ENCODE measurements at places on chromosomes 13 and 19.

DNA sequence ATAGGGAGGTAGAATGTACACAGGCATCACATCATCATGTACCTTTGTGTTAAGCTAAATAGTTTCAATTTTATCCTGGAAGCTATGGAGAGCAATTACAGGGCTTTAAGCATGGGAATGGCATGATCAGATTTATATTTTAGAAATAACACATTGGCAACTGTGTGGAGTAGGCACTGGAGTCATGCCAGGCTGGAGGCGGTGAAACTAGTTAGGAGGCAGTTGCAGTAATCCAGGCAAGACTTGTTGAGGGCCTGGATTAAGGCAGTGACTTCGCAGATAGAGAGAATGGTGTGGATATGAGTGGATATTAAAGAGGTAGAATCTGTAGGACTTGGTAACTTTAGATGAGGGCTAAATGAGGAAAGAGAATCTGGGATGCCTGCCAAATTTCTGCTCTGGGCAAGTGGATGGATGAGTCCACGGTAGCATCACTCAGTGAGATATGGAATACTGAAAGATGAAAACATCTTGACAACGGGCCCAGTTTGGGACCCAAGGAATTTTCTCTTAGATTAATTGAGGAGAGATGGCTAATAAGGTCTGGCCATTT lies 506.2 kb downstream of the FGF9 start:
- no peaks in the 10 kb centered on the region for H3K27me3 ChIP-seq
- H3K27ac ChIP-seq = peak overlapping the region; percentile 17
- H3K36me3 ChIP-seq = no peaks in the 10 kb centered on the region

GRCh38 chr13:45545686-45546409 lies 69.7 kb downstream of the ERICH6B start:
- H3K4me1 ChIP-seq = no peaks in the 10 kb centered on the region
- no peaks in the 10 kb centered on the region for H3K36me3 ChIP-seq
- DNase-seq = no peak
- H3K27me3 ChIP-seq = peaks cover 18% of the 10 kb centered on the region

DNA sequence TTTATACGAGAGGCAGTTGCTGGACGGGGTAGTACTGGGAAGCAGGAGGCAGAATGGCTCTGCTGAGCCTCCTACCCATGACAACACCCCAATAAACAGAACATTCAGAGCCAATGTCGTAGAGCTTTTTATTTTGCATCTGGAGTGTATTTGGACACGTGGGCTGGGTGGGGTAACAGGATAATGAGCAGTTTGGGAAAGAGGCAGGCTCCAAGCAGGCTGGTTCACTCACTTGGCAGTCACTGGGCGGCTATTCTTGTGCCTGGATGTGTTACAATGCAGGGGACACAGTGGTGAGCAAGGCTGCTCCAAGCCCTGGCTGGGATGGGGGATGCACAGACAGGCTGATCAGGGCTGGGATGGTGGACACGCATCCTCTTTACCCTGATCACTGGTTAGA lies 9.5 kb downstream of the ACTMAP start:
- no peak overlapping the region for H3K4me3 ChIP-seq
- H3K27ac ChIP-seq = peak overlapping the region; percentile 64

- peaks cover 10% of the 10 kb centered on the region for H3K36me3 ChIP-seq
- no peak for DNase-seq
- H3K27ac ChIP-seq = no peak overlapping the region
These were observed 171.0 kb downstream of the GPC6 start for GRCh38 chr13:93397619-93398018.

- H3K27ac ChIP-seq = no peak overlapping the region
- H3K4me3 ChIP-seq = no peak overlapping the region
- peaks cover 12% of the 10 kb centered on the region for H3K27me3 ChIP-seq
- no peaks in the 10 kb centered on the region for H3K36me3 ChIP-seq
These were observed 76.8 kb upstream of the PCDH8 start for GRCh38 chr13:52925251-52925650.

DNA sequence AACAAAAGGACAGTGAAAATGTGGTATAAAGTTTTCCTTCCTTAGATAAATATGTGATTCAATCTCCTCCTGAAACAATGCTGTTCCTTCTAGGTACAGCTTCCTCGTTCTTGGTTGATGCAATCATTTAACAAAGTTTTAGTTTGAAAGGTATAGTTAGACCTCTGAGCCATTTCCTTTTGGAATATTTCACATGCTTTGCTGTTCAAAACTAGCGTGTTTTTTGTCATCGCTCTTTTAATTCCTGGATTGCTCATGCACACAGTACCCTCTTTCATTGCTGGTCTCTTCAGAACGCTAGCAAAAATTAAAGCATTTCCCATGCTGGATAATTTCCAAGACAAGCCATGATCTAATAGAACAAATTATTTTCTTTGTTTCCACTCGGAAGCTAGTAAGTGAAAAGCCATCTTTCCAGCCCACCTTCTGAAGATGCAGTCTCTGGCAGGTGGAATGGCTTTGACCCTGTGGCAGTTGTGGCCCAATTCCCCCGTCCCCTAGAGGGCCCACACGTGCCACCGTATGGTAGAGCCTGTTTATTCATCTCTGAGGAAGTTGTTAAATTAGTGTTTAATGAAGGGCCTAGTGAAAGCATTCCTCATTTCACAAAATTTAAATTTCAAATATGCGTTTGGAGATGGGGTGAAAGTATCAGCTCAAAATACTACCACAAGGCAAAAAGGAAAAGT lies 1040.6 kb upstream of the SLC10A2 start:
- no peak for DNase-seq
- H3K27me3 ChIP-seq = no peaks in the 10 kb centered on the region
- peak overlapping the region; percentile 95 for H3K27ac ChIP-seq
- no peak overlapping the region for H3K4me3 ChIP-seq
- H3K4me1 ChIP-seq = peaks cover 30% of the 10 kb centered on the region

DNA sequence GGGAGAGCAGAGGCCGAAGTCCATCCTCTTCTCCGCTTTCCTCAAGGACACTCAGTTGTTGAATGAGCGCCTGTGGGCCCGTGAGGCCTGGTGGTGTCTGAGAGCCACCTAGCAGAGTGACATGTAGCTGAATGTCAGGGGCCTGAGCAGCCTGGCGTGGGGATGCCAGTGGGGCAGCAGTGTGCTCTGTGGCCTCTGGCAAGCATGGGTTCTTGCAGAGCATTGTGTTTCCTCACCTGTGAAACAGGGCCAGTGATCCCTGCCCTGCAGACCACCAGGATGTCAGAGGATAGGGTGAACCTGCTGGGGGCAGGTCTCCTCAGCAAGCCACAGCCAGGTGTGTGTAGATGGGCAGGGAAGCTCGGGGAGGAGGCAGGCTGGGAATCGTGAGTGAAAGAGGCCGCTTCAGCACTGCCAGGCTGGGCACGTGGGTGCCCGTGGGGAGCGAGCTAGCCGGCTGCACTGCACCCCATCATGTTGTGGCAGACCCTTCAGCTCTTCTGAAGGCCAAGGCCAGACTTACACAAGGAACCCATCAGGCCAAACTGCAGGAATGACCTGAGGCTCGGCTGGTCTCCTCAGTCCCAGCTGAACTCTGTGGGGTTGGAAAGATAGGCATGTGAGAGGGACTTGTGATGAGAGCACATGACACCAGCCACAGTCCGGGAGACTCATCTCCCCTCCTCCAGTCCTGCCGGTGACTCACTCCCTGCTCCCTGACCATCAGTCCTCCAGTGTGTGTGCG lies 5.0 kb downstream of the PPP1R37 start:
- H3K4me3 ChIP-seq = no peak overlapping the region
- peak overlapping the region; percentile 60 for H3K27ac ChIP-seq
- H3K4me1 ChIP-seq = peaks cover 59% of the 10 kb centered on the region
- DNase-seq = no peak

- H3K27ac ChIP-seq = peak overlapping the region; percentile 11
- no peak for DNase-seq
- peaks cover 41% of the 10 kb centered on the region for H3K4me1 ChIP-seq
- peaks cover 16% of the 10 kb centered on the region for H3K36me3 ChIP-seq
These were observed 28.5 kb downstream of the MYCBP2 start for GRCh38 chr13:77298426-77298825.

GRCh38 chr13:64428196-64428595 lies 2801.9 kb downstream of the PCDH9 start:
- no peaks in the 10 kb centered on the region for H3K36me3 ChIP-seq
- no peak overlapping the region for H3K27ac ChIP-seq
- no peak for DNase-seq
- H3K4me1 ChIP-seq = peaks cover 3% of the 10 kb centered on the region
- H3K4me3 ChIP-seq = no peak overlapping the region

DNA sequence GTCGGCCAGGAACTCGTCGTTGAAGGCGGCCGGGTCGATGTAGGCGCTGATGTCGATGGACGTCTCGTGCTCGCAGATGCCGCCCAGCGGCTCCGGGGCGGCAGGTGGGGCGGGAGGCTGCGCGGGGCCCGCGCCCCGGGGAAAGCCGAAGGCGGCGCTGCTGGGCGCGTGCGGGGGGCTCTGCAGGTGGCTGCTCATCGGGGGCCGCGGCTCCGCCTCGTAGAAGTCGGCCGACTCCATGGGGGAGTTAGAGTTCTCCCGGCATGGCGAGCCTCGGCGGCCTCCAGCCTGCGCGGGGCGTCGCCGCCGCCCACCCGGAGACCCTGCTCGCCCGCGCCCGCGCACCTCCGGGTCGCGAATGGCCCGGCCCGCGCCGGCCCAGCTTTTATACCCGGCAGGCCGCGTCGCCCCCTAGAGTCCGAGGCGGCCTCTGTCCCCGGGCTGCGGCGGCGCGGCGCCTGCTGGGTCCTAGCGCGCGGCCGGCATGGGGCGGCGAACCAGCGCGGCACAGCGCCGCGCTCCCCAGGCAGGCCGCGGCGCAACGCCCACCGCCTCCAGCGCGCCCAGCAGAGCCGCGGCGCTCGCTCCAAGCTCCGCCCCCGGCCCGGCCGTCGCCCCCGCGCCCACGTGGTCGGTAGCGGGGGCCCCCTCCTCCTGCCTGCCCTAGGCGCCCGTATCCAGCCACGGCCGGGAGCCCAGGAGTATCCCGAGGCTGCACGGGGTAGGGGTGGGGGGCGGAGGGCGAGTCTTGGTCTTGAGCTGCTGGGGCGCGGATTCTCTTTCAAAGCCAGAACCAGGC lies at the start of gene CEBPA:
Gene CEBPA, minus strand, starts transcription at position 360 of the 799 bp plus-strand sequence. Its CDS starts 120 bp downstream, at position 240.
- peaks cover 25% of the 10 kb centered on the region for H3K27me3 ChIP-seq
- H3K36me3 ChIP-seq = no peaks in the 10 kb centered on the region
- peak within 1 kb of the TSS; percentile 71 for H3K4me3 ChIP-seq

DNA sequence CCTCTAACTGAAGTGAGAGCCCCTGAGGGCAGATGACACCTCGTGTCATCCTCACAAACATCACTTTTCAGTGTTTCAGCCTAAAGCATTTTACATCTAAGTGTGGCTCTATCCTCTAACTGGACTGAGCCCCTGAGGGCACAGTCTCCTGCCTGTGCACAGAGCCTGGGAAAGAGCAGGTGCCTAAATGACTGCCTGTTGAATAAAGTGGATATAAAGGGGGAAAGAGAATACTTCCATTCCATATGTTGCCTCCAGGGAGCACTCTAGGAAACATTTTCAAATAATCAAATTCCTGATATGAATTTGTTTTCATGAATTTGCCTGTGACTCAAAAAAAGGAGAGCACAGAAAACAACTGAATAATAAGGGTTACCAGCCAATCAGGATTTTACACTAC lies 32.2 kb downstream of the CNMD start:
- H3K27me3 ChIP-seq = no peaks in the 10 kb centered on the region
- H3K27ac ChIP-seq = no peak overlapping the region
- DNase-seq = no peak
- H3K36me3 ChIP-seq = no peaks in the 10 kb centered on the region
- H3K4me3 ChIP-seq = no peak overlapping the region

GRCh38 chr19:52231154-52231910 lies 38.1 kb upstream of the ZNF766 start:
- peaks cover 15% of the 10 kb centered on the region for H3K36me3 ChIP-seq
- H3K27ac ChIP-seq = no peak overlapping the region
- H3K4me1 ChIP-seq = no peaks in the 10 kb centered on the region

- no peak for DNase-seq
- H3K36me3 ChIP-seq = peaks cover 21% of the 10 kb centered on the region
- H3K4me1 ChIP-seq = peaks cover 56% of the 10 kb centered on the region
- H3K27me3 ChIP-seq = no peaks in the 10 kb centered on the region
- H3K4me3 ChIP-seq = no peak overlapping the region
- H3K27ac ChIP-seq = peak overlapping the region; percentile 79
These were observed 119.2 kb downstream of the GPC6 start for GRCh38 chr13:93345770-93346169.

- peak overlapping the region; percentile 94 for H3K27ac ChIP-seq
- H3K27me3 ChIP-seq = peaks cover 29% of the 10 kb centered on the region
- H3K36me3 ChIP-seq = no peaks in the 10 kb centered on the region
These were observed 43.3 kb downstream of the RFX2 start for GRCh38 chr19:6066661-6067646.

- DNase-seq = no peak
- H3K27ac ChIP-seq = no peak overlapping the region
- H3K4me3 ChIP-seq = no peak overlapping the region
- H3K27me3 ChIP-seq = no peaks in the 10 kb centered on the region
- H3K4me1 ChIP-seq = no peaks in the 10 kb centered on the region
- H3K36me3 ChIP-seq = no peaks in the 10 kb centered on the region
These were observed 22.3 kb upstream of the CLDN10 start for GRCh38 chr13:95530178-95530577.

GRCh38 chr19:2150794-2151338 lies 500 bp downstream of the AP3D1 start:
- H3K27ac ChIP-seq = peak overlapping the region; percentile 92
- peak overlapping the region; percentile 82 for H3K4me3 ChIP-seq
- DNase-seq = no peak
- H3K36me3 ChIP-seq = no peaks in the 10 kb centered on the region
- H3K27me3 ChIP-seq = no peaks in the 10 kb centered on the region

- no peaks in the 10 kb centered on the region for H3K27me3 ChIP-seq
- peaks cover 49% of the 10 kb centered on the region for H3K4me1 ChIP-seq
- peak overlapping the region; percentile 80 for H3K27ac ChIP-seq
- H3K36me3 ChIP-seq = no peaks in the 10 kb centered on the region
- no peak overlapping the region for H3K4me3 ChIP-seq
These were observed 437.9 kb downstream of the FOXO1 start for GRCh38 chr13:40228496-40228895.

DNA sequence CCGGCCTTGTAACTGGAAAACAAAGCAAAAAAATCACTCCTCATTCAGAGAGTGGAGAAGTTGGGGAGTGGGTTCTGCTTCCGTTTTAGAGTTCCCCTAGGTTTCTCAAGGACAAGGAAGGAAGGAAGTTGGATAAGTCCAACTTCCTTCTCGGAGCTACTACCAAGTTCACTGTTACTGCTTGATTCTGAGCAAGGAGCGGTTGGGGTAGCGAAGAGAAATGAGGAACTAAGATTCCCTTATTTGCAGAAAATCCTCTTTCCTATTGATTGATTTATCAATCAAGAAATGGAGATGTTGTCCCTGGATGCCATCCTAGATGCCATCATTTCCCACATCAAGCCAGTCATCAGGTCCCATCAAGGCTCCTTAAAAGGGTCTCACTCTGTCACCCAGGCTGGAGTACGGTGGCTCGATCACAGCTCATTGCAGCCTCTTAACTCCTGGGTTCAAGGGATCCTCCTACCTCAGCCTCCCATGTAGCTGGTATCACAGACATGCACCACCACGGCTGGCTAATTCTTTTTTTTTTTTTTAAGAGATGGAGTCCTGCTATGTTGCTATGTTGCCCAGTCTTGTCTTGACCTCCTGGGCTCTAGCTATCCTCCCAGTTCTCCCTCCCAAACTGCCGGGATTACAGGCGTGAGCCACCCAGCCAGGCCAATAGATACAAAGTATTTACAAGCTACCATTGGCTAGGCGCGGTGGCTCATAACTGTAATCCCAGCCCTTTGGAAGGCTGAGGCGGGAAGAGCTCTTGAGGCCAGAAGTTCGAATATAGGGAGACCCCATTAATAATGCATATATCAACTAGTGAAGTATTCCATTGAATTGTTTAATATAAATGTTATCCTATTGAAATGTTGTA lies 809 bp upstream of the B9D2 start:
- peak overlapping the region; percentile 99 for H3K27ac ChIP-seq
- H3K4me1 ChIP-seq = peaks cover 13% of the 10 kb centered on the region
- DNase-seq = no peak
- H3K36me3 ChIP-seq = peaks cover 3% of the 10 kb centered on the region

GRCh38 chr13:58882516-58882915 lies 1251.0 kb downstream of the PCDH17 start:
- no peak overlapping the region for H3K4me3 ChIP-seq
- no peak for DNase-seq
- no peaks in the 10 kb centered on the region for H3K4me1 ChIP-seq
- no peaks in the 10 kb centered on the region for H3K36me3 ChIP-seq
- no peaks in the 10 kb centered on the region for H3K27me3 ChIP-seq

All from mesothelial cell of epicardium (in vitro differentiated cells).